ENCODE measurements at places on chromosomes 2 and 18.

GRCh38 chr2:130380096-130380934 is 24.5 kb downstream of the PTPN18 start:
- H3K4me1 ChIP-seq, result no peaks in the 10 kb centered on the region
- H3K36me3 ChIP-seq, result peaks cover 5% of the 10 kb centered on the region
- H3K27ac ChIP-seq, result no peak overlapping the region
- peak; percentile 53 for DNase-seq
- no peaks in the 10 kb centered on the region for H3K27me3 ChIP-seq

DNA sequence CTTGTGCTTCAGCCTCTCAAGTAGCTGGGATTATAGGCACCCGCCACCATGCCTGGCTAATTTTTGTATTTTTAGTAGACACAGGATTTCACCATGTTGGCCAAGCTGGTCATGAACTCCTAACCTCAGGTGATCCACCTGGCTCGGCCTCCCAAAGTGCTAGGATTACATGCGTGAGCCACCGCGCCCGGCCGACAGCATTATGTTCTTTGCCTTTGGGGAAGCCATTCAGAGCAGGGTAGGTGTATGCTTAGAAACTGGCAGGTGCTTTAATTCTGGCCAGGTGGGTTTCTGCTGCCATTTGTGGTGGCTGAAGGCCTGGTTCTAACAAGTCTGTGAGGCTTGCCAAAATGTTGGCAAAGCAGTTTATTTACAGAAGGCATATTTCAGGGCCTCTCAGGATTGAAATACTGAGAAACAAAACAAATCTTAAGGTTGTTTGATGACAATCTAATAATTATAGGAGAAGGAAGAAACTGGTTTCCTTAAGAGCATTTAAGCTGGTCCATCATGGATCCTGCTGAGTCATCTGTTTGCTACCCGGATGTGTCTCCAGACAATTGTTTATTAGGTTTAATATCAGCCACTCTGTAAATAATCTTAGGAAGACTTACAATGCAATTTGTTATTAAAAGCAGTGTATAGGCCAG is 16.0 kb downstream of the SLC20A1 start:
- peaks cover 58% of the 10 kb centered on the region for H3K36me3 ChIP-seq
- H3K27me3 ChIP-seq, result no peaks in the 10 kb centered on the region
- no peak overlapping the region for H3K27ac ChIP-seq
- no peaks in the 10 kb centered on the region for H3K4me1 ChIP-seq
- DNase-seq, result no peak
- H3K4me3 ChIP-seq, result no peak overlapping the region

DNA sequence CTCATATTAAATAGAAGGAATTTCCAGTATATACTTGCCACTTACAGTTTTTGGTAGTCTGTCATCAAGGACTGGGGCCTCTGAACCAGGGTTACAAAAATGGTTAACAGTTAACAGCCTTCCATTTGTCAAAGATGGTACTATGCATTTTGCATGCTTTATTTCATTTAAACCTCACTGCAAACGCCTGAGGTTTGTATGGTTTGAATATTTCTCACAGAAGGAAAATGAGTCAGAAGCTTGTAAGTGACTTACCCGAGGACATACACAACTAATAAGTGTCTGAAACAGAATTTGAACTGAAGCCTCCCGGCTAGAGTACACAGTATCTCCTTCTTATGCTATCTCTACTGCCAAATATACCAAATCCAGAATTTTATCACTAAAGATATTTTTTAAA is 1593.5 kb upstream of the ACVR2A start:
- no peaks in the 10 kb centered on the region for H3K27me3 ChIP-seq
- no peaks in the 10 kb centered on the region for H3K4me1 ChIP-seq
- DNase-seq, result no peak
- H3K36me3 ChIP-seq, result no peaks in the 10 kb centered on the region
- no peak overlapping the region for H3K27ac ChIP-seq

DNA sequence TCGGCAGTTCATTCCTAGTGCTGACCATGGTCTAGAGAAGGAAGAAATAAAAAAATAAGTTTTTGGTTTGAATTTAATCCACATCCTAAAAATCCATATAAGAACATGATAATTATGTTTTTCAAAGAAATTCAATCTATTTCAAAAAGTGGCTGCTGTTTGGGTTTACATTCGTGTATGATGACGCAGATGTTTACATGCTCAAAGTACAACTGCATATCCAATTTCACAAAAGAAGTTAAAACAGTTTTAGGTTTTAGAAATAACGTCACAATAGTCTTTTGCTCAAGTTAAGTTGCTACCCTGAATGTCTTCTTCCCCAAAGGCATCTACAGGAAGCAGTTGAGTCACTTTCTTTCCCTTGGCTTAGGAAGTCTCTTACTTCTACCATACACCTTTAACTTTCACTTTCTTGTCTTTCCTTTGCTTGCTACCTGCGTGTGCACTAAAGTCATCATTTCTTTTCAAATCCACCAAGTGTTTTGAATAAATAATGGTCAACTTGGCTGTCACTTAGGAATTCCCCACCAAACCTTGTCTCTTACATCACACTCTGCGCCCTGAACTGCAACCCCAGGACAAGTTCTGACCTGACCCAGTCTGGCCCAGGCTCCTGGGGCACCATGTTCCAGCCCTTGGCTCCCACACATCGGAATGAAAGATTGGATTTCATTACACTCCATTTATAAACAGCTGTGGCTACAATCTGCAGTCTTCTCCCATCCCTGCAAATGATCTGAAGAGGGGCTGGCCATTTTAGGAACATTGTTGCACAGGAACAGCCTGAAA is 28.4 kb downstream of the FAM237A start:
- no peak overlapping the region for H3K27ac ChIP-seq
- H3K27me3 ChIP-seq, result no peaks in the 10 kb centered on the region
- H3K36me3 ChIP-seq, result no peaks in the 10 kb centered on the region

DNA sequence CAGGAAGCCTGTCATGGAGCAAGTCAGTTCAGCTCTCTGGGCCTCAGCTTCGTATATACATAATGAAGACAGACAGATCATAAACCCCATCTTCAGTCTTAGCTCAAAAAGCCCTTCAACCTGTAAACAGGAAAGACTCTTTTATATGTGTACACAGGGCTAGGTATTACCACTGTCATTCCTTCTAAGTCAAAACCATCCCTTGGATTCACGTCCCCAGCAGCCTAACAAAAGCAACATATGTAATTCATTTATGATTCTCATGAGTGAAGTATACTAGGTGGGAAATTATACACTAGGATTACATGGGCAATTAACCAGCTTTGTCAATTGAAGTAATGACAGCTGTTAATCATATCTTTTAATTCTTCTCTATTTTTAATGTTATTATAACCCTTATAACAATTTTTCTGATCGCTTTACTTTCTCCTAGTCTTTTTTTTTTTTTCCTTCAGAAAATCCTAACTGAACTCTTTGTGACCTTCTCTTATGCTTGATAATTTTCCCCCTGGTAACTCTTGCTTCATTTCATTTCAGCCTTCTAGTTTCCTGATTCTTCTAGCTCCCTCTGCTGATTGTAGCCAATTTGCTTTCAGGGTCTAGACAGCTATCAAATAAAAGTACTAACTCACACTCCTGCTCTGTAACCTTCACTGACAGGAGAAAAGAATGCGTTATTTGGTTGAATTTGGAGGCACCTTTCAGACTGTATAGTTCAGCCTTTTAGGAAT is 99.7 kb downstream of the RBM43 start:
- no peaks in the 10 kb centered on the region for H3K27me3 ChIP-seq
- no peak overlapping the region for H3K4me3 ChIP-seq
- DNase-seq, result no peak

GRCh38 chr2:174344716-174345461 is 10.1 kb downstream of the SP9 start:
- H3K27ac ChIP-seq, result no peak overlapping the region
- no peak for DNase-seq
- peaks cover 10% of the 10 kb centered on the region for H3K4me1 ChIP-seq
- no peak overlapping the region for H3K4me3 ChIP-seq

GRCh38 chr18:68797871-68798270 is at the start of gene CCDC102B:
Gene CCDC102B (plus strand): TSS chr18:68798080. CDS start chr18:68836764, 38,684 bp downstream.
- DNase-seq, result no peak
- no peak within 1 kb of the TSS for H3K27ac ChIP-seq
- no peak within 1 kb of the TSS for H3K4me3 ChIP-seq
- no peaks in the 10 kb centered on the region for H3K4me1 ChIP-seq

DNA sequence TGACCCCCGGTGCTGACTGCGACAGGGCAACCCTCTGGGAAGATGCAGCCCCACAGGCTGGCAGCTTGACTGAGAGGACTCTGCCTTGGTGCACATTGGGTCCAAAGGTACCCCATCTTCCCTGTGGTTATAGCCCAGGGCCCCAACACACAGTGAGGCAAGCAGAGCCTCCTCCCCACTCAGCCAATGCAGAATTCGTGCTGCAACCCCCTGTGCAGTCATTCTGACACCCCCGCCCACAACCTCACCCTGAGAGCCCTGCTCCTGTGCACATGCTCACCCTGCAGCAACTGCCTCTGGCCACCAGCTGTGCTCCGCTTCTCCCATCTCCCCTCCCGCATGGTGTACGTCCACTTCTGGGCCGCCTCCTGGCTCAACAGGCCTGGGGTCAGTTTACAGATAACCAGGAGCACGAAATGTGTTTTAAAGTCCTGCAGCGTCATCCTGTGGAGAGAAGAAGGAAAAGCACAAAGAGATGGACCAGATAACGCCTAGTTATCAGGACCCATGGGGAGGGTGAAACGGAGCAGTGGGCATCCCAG is 24.4 kb downstream of the CAPN14 start:
- H3K27me3 ChIP-seq, result no peaks in the 10 kb centered on the region
- H3K4me3 ChIP-seq, result no peak overlapping the region
- no peak overlapping the region for H3K27ac ChIP-seq
- no peaks in the 10 kb centered on the region for H3K4me1 ChIP-seq

DNA sequence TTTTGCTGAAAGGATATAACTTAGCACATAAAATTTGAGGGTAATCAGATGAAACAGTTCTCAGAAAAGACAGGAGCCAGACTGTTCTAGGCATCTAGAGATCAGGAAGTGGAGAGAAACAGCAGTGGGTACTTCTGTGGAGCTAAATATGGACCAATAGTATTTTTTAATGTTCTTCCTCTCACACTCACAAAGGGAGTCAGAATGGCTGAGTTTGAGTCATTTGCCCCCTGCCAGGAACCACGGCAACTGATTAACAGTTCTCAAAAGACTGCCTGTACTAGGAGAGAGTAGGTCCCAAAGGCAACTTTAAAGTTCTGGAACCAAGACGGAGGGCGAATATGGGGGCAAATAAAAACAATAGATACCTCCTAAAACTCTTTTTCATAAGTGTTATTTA is 107.5 kb downstream of the GULP1 start:
- H3K4me3 ChIP-seq, result no peak overlapping the region
- no peaks in the 10 kb centered on the region for H3K27me3 ChIP-seq
- no peak overlapping the region for H3K27ac ChIP-seq

DNA sequence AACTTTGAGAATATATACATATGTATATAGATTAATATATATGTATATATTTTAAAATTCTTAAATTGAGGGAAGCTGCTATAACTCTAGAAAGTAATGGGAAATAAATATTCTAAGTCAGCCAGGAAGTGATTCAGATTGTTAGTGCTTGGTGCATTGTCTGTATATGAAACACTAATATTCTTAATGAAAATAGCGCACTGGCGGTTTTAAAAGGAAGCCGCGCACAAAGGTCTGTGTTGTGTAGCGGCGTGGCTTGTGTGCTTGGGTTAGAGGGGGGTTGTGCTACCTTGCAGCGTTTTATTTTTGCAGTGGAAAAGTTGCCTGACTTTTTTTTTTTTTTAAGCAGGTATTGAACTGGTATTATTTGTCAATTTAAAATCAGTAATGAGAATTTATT is 11.3 kb downstream of the TSHZ1 start:
- H3K4me3 ChIP-seq, result no peak overlapping the region
- no peaks in the 10 kb centered on the region for H3K36me3 ChIP-seq
- no peaks in the 10 kb centered on the region for H3K27me3 ChIP-seq
- H3K4me1 ChIP-seq, result peaks cover 4% of the 10 kb centered on the region
- no peak for DNase-seq

GRCh38 chr2:141522702-141523101 is 608.1 kb downstream of the LRP1B start:
- H3K4me3 ChIP-seq, result no peak overlapping the region
- H3K27me3 ChIP-seq, result no peaks in the 10 kb centered on the region
- H3K4me1 ChIP-seq, result no peaks in the 10 kb centered on the region
- no peak overlapping the region for H3K27ac ChIP-seq

DNA sequence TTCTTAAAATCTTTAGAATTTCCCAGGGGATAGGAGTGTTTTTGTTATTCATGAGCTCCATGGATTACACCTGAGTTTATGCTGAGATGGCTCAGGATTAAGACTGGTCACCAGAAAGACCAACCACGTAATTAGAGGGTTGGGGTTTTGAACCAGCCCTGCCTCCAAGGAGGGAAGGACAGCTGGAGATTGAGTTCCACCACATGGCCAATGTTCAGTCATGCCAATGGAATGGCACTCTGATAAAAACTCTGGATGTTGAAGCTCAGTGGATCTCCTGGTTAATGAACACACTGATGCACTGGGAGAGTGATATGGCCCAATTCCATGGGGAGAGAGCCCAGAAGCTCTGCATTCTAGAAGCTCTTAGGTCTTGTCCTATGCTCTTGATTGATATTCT is 38.7 kb upstream of the PTPN4 start:
- H3K36me3 ChIP-seq, result no peaks in the 10 kb centered on the region
- no peak overlapping the region for H3K4me3 ChIP-seq
- no peak for DNase-seq
- no peak overlapping the region for H3K27ac ChIP-seq

GRCh38 chr2:100537918-100538317 is 24.9 kb upstream of the PDCL3 start:
- H3K27me3 ChIP-seq, result no peaks in the 10 kb centered on the region
- H3K4me3 ChIP-seq, result no peak overlapping the region
- no peaks in the 10 kb centered on the region for H3K36me3 ChIP-seq
- H3K4me1 ChIP-seq, result no peaks in the 10 kb centered on the region
- H3K27ac ChIP-seq, result no peak overlapping the region
